COLO829 (cell line): ENCODE measurements at places on chromosomes 16 and 17.

DNA sequence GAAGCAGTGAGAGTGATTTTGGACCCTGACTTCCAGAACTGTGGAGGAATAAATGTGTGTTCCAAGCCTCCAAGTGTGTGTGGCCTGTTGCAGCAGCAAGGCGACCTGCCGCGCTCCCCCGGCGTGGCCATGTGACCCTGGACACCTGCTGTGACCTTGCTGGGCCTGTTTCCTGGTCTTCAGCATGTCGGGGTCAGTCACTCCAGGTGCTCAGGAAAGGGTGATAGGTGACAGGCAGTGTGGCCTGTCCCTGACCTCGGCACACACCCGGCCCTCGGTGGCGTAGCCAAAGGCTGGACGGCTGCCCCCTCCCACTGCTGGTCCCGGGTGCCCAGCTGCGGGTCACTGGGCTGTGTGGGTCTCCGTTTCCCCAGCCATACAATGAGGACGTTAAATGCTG is 31.8 kb upstream of the ZNF469 start:
- DNase-seq, result no peak

- DNase-seq, result no peak
Observed at GRCh38 chr16:76756951-76757350, 434.0 kb upstream of the MON1B start.

GRCh38 chr16:66220702-66221101 is 145.8 kb upstream of the CDH5 start:
- DNase-seq, result no peak

DNA sequence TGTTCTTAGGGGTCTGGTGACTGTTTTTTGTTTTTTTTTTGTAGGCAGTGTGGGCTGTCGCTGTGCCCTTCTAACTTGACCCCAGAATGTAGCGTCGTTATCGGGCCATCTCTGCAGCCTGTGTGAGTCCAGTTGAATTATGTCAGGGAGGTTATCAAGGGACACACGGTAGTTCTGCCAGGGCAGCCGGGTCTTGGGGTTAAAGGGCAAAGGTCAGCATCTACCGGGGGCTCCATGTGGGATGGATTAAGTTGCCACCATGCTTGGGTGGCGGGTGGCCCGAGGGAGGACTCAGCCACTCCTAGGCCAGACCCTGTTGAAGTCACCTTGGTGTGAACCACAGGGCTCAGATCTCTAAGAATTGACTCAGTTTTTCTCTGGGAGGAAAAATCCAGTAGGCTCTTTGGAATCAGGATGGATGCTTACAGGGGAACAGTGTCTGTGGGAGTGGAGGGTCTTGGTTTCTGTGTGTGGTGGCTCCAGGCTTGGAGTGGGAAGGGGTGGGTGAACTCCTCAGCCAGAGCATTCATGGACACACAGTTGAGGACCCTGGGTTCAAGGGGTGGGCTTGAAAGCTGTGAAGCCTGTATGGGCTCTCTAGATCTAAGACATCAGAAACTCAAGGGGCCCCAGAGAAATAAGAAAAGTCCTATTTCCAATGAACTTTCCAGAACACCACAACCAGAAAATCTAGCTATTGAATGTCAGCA is 191.7 kb downstream of the IRF8 start:
- no peak for DNase-seq

DNA sequence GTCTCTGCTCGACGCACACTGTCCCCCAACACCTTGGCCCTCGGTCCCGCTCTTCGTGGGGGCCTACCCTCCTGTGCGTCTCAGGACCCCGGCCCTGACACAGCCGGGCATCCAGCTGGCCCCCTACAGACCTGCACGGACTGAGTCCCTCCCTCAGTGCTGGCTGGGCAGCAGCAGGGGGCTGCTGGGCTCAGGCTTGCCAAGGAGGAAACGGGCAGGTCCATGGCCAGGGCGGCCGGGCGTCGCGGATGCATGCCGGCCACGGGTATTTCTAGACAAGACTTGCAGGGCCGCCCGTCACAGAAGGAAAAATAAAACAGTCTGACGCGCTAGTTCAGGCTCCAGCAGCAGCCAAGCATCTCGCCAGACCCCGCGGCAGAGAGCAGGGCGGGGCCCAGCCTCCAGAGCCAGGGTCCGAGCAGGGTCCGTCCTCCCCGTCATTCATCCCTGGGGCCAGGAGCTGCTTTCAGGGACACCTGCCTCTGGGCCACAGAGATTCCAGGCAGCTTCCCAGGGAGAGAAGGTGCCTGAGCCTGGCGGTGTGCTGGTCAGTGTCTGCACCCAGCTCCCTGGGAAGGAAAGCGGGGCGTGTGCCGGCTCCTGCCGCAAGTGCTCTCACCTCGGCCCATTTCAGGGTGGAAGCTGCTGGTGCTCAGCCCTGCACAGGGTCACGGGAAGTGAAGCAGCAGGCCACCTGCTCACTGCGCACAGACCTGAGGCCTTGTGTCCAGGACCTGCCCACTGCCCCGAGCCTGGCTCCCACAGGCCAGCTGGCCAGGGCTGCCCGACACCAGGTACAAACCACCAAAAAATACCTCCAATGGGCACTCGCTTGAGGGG is 7.2 kb upstream of the PVALEF start:
- no peak for DNase-seq

GRCh38 chr16:26149364-26150190 is 457.8 kb downstream of the HS3ST4 start:
- no peak for DNase-seq

DNA sequence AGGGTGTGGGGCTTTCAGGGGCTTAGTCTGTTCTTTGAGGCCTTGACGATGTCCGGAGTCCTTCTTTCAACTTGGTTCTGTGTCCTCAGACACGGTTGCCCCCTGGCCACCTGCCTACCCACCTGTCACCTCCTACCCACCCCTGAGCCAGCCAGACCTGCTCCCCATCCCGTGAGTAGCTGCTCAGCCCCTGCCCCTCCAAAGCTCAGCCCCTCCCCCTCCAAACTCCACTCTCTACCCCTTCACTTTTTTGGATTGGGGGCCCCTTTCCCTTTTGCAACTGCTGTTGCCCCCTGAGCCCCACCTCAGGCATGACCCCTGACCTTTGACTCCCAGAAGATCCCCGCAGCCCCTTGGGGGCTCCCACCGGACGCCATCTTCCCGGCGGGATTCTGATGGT is 1.2 kb downstream of the LAT start:
- no peak for DNase-seq

DNA sequence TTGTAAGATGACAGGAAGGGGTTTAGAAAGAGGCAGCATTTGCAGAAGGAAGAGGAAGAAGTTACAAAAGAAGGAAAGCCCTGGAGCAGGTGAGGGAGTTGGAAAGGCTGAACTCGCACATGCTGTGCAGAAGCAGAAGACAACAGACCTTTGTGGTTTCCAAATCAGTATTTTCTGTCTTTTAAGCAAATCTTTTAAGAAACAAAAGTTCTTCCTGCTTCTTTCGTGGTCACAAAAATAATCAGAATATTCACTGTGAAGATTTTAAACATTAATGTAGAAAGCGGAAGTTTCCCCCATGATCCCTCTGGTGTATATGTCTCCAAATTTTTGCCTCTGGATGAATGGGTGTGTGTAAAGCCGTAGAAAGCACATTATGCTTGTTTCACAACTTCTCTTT is 25.8 kb downstream of the ZNRF1 start:
- DNase-seq, result no peak

DNA sequence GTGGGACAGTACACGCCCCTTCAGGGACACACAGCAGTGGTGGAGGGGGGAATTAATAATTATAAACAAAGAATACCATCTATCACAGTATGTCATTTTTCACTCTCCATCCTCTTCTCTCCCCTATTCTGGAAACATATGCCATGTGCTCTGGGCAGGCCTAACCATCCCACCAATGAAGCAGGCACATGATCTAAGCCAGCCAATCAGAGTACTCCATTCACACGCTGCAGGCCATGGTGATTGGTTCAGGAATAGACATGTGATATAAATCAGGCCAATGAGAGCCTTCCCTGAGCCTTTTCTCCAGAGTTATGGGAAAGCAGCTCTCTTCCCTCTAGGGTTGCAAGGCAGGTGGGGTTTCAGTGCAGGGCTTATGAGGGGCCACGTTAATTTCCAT is 36.5 kb downstream of the GSG1L start:
- no peak for DNase-seq

DNA sequence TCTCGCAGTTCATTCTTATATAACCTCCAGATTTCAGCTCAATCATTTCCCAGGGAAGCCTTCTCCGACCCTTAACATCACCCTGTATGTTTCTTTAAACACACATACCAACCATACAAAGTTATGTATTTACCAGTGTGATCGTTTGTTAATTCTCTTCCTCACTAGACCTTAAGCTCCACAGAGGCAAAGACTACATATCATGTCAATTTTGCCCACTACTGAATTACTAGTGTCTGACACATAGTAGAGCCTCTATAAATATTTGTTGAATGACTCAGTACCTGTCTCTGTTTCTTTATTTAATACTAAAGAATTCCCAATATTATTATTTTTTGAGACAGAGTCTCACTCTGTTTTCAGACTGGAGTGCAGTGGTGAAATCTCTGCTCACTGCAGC is 137.2 kb downstream of the SHISA9 start:
- no peak for DNase-seq
